Stimulated activated CD4-positive, alpha-beta T cell treated with anti-CD3 and anti-CD28 coated beads, Interleukin-2, amount 100 ng/mL, for 48 hours (primary cell): ENCODE measurements at places on chromosomes 6 and 20.
A peak's percentile ranks its signal among the peaks of the same experiment; 100 is the strongest.

GRCh38 chr6:91664327-91664959 lies 1077.6 kb upstream of the MAP3K7 start:
- no peak for DNase-seq

- DNase-seq: no peak
These were observed 655.9 kb upstream of the MAN1A1 start for GRCh38 chr6:120005292-120005976.

GRCh38 chr20:56359212-56360132 lies 698 bp downstream of the FAM210B start:
- peak; percentile 16 for DNase-seq

DNA sequence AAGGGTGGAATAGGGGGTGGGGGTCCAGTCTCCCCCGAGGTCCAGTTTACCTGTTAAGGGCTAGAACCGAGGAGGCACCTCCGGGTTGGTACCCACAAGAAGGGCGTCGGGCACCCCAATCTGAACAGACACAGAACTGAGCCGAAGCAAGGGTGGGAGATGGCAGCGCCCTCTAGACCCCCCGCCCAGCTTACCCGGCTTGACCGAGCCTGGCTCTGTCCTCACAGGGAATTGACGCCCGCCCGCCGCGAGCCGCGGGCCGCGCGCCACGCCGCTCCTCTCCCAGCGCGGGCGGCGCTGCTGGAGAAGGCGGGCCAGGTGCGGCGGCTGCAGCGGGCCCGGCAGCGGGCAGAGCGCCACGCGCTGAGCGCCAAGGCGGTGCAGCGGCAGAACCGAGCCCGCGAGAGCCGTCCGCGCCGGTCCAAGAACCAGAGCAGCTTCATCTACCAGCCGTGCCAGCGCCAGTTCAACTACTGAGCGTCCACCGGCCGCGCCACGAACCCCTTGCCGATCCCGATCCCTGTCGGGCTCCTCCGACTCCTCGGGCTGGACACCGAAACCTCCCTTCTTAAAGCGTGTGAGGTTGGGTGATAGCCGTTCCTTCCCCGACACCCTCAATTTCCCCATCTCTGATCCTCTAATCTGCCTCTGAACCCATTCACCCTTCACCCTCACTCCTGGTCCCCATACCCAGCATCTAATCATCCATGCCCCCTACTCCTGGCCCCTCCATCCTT lies 5.9 kb downstream of the TP53INP2 start:
- no peak for DNase-seq

GRCh38 chr6:2429460-2429859 lies 184.1 kb upstream of the GMDS start:
- DNase-seq: no peak
